Testis (tissue), 5 donors: ENCODE measurements at places on chromosomes 3 and 15. TPM values are rescaled to one million over a fixed set of nuclear protein-coding genes. Genes with fewer than 3 reads are reported as not detected.

- no peak for DNase-seq
Measured at GRCh38 chr3:43497422-43497821, 124.4 kb downstream of the ANO10 start.

DNA sequence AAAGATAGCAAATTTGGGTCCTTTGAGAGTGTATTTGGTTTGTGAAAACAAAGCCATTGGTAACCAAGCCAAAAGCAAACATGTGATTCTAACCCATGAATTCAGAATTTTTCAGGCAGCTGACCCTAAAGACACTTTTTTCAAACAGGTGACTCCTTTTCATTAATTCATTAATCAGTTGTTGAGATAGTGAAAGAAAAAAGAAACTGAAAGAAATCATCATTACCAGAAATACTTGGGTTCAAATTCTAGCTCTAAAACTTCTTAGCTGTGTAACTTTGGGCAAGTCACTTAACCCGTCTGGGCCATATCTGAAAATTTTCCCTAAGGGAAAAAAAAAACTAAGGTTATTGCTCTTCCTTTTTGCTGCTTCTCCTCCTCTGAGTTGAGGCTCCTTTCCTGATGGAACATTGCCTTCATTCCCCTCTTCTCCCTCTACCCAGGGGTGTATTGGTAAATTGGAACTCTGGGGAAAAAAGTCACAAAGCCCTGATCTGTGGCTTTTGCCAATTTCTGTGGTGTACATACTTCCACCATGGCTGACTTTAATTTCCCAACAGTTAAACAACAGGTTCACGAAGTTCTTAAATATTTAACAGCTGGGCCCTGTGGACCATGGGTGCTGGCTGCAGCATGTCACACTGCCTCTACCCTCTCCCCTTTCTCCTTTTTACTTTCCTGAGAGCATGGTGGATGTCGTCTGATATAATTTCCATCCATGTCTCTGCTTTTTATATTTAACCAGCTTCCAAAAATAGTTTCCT is 120.3 kb downstream of the ASB7 start:
- DNase-seq: no peak

GRCh38 chr3:126551839-126552687 is 6.7 kb downstream of the C3orf22 start:
- DNase-seq: no peak

DNA sequence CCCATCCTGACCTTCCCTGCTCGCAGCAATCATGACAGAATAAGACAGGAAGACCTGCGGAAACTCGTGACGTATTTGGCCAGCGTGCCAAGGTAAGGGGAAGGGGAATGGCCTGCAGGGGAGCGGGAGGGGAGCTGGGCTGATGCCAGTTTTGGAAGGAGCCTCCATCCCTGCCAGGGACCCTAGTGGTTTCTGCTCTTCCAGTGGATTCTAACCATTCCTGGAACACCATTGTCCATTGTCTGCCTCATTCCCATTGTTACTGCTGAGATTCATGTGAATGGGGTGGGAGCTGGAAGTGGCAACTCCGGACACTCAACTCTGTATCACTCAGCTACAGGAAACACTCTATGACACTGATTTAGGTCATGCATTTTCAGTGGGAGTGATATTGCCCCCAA is 242.9 kb upstream of the ROPN1 start:
- DNase-seq: no peak

DCP1A gene
- total RNA-seq: 31.3 TPM

CSK gene
- total RNA-seq: 43.1 TPM

RBPMS2 gene
- 5.0 TPM for total RNA-seq
